ENCODE measurements at places on chromosomes 16 and 17.

GRCh38 chr17:77852731-77853130 is 105.8 kb upstream of the TNRC6C start:
- no peak for DNase-seq

- DNase-seq, result no peak
Observed at GRCh38 chr16:61237884-61238485, 798.3 kb downstream of the CDH8 start.

DNA sequence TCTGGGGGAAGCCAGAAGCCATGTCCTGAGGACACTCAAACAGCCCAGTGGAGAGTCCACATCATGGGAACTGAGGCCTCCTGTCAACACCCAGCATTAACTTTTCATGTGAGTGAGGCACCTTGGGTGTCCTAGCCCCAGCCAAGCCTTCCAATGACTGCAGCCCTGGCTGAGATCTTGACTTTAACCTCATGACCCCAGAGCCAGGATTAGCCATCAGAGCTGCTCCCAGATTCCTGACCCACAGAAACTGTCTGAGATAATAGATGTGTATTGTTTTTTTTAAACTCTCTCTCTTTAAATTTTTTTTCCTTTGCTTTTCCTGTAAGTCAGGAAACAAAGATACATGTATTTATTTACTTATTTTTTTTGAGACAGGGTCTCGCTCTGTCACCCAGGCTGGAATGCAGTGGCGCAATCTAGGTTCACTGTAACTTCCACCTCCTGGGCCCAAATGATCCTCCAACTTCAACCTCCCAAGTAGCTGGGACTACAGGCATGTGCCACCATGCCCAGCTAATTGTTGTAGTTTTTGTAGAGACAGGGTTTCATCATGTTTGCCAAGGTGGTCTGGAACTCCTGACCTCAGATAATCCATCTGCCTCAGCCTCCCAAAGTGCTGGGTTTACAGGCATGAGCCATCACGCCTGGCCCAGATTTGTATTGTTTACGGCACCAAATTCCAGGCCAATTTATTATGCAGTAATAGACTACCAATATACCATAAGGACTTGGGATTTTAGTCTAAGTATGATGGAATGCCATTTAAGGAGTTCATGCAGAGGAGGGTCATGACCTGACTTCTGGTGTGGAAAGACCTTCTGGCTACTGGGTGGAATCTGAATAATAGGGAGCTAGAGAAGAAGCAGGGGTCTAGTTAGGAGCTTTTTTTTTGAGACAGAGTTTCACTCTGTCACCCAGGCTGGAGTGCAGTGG is 14.0 kb upstream of the TMEM94 start:
- DNase-seq, result no peak

- DNase-seq, result no peak
Observed at GRCh38 chr17:27621942-27622559, 8.9 kb upstream of the LGALS9 start.

DNA sequence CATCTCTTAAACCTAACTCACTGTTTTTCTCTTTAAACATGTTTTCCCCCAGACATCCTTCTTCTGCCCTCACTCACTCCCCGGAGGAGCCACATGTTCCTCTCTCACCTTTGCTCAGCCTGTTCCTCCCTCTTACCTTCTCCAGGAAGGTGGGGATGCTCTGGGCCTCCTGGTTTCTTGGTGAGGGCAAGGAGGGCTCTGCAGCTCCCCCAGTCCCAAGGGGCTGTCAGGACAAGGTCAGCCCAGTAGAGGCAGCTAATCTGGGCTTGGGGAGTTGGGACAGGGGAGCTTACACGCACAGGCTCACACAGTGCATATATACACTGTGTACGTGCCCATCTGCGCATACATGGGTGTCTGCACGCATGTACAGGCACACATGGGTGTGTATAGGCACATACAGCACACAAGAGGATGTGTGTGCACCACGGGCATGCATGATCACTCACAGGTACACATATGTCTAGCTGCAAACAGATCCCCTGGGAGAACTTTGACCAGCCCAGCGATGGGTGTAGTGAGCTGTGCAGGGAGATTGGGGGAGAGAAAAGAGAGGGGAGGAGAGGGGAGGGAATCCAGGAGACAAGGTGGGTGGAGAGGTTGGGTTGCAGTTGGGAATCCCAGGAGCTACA is 28.6 kb upstream of the SPNS3 start:
- DNase-seq, result no peak

DNA sequence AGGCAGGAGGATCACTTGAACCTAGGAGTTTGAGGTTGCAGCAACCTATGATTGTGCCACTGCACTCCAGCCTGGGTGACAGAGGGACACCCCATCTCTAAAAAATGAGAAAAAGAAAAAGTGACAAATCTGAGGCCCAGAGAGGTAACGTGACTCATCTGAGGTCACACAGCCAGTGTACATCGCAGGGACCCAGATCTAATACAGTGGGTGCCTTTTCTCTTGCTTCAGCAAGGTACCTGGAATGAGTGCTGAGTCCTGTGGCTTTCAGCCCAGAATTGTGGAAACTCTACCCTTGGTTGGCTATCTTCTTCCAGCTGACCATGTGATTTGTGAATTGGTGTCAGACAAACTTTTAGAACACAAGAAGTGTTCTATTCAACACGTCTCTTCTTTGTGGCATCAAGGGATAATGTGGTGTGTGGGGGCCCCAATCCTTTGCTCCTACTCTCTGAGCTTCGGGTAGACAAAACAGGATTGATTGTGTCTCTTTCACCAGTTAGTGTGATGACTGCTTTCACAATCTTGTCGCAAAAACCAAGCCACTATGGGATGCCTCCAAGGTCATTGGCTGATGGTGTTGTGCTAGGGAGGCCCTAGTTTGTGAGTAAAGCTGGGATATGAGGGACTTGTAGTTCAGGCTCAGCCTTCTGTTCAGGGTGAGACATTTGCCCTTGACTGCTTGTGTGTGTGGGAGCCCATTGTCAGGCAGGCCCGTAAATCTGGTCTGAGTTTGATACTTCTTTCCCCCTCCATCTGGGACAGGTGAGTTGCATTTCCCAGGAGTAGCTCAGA is 71.0 kb downstream of the MSI2 start:
- no peak for DNase-seq

- no peak for DNase-seq
Observed at GRCh38 chr17:73546770-73547536, 97.3 kb downstream of the SDK2 start.

Data from muscle of arm (tissue), 14 donors.